ENCODE measurements at places on chromosomes 1 and 21. TPM values are rescaled to one million over a fixed set of nuclear protein-coding genes. Genes with fewer than 3 reads are reported as not detected.

DNA sequence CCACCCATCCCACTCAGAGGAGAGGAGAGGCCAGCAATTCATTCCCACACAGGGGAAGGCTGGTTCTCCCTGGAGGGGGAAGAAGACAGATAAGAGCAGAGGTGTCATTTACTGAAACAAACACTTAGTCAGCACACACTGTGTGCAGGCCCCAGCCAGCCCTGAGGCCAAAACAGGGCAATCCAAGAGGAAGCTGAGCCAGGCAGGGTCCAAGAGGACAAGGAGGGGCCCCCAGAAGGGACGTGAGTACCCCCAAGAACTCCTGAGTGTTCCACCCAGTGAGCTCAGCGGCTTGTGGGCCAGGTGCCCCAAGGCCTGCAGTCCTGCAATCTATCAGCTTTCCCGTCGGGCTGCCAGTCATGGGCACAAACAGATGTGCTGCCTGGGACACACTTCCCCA lies 15.8 kb downstream of the ADGRB2 start:
- DNase-seq: no peak

DNA sequence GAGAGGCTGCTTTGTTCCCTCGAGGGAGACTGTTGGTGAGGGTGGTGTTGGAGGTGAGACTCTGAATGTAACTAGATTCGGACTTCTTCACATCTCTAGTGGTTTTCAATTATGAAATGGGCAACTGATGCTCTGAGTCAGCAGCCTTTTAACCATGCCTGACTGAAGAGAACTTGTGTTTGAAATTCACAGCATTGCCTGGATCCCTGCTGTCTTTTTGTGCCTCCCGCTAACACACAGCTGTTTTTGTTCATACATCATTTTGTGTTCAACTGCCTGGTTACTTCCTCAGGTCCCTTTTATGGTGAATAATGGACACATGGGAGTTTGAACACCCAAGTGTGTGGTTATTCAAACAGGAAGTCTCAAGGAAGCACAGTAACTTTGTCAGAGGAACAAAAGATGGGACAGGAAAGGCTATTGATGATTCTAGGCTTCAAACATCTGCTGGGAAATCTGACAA lies 16.8 kb downstream of the LAMC1 start:
- DNase-seq: no peak

Gene SPRR1A
- not detected for total RNA-seq

Gene CLCA1
- 0.11 TPM for total RNA-seq

Gene CFHR4
- total RNA-seq: 0.42 TPM

- peak; percentile 49 for DNase-seq
Observed at GRCh38 chr1:210294999-210295745, 33.5 kb upstream of the HHAT start.

GRCh38 chr1:210647406-210648333 lies 319.0 kb downstream of the HHAT start:
- no peak for DNase-seq

Gene FAM78B
- 2.7 TPM for total RNA-seq

DNA sequence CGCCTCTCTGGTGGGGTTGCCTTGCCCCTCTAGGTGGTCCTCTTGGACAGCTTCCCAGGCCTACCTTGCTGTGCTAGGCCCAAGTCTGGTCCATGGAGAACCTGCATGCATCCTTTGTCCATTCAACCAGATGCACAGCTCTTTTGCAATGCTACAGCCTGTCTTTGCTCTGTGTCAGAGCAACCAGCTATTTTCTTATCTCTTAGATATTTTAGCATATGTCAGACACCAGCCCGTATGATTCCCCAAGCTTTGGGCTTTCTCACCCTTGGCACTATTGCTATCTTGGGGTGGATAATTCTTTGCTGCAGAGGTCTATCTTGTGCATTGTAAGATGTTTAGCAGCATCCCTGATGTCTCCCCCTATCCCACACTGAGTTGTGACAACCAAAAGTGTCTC lies 32.3 kb downstream of the TNN start:
- DNase-seq: no peak

- no peak for DNase-seq
Observed at GRCh38 chr1:206039046-206039973, 13.7 kb upstream of the RHEX start.

DNA sequence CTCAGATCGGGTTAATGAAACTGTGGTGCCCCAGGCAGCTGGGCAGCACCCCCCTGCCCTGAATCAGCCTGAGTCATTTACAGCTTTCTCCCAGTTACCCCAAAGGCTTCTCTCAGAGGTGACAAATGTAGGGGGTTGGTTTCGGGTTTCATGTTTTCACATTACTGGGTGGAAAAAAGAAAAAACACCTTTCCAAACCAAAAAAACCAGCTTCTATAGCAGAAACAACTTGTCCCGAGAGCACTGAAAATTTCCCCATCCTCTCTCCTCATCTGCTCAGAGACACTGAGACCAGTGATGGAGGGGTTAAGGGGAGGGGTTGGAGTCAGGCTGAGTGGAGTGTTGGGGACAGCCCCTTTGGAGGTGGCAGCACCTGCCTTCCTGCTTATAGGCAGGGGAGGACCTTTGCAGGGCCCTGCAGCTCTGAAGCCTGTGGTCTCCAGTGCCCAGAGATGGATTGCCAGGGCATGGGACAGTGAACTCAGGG lies 15.6 kb downstream of the UTP11 start:
- no peak for DNase-seq

Gene LCE6A
- total RNA-seq: not detected

DNA sequence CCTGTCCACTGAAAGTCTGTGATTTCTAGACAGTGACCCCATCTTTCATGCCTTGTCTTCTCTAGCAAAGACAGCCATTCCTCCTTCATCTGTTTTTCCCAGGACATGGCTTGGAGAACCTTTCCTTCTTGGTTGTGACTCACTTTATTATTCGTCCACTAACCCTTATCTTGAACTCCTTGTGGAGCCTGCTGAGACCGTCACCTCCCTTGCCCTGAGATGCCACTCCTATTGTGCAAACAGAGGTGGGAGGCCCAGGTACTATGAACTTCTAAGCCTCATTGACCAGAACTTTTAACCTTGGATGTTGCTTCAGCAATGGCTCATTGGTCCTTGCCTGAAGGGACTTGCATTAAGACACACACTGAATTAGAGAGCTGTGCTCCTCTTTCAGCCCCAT lies 117.5 kb downstream of the FOXD2 start:
- no peak for DNase-seq

Gene NKAIN1
- 35.3 TPM for total RNA-seq

Gene IFNLR1
- total RNA-seq: 7.7 TPM

DNA sequence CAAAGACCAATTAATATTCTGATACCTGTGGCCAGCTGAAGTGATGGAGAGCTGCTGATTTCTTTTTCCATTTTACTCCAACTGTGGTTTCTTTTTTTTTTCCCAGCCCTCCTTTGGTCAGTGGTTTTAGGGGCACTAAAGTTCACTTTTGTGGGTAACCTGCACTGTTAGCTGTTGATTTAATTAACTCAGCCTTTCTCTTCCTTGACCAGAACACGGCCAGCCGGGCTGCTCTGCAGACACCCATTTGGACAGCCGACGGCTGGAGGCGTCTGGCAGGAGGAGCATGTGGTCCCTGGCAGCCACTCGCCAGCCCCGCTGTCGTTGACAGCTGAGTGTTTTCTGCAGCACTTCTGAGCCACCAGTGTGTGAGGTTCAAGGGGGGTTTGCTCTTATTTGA lies 136.2 kb upstream of the RUNX3 start:
- DNase-seq: no peak

DNA sequence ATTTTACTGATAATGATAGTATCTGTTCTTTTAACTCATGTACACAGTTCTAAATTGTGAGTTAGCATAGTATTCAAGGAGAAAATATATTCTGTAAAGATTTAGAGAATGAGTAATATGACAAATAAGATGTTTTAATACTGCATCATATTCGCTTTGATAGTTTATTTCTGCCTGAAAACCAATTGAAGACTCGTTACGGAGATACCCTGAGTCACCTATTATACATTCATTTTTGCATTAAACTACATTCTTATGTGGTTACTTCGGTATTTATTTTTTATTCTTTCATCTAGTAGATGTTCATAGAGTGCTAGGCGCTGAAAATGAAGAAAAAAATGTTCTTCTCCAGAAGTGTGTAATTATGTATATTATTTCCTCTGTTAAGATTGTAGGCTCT lies 5.3 kb downstream of the UHMK1 start:
- DNase-seq: no peak

Gene GUCA2A
- total RNA-seq: not detected

GRCh38 chr1:220028346-220028895 lies 17.9 kb downstream of the EPRS1 start:
- DNase-seq: no peak

DNA sequence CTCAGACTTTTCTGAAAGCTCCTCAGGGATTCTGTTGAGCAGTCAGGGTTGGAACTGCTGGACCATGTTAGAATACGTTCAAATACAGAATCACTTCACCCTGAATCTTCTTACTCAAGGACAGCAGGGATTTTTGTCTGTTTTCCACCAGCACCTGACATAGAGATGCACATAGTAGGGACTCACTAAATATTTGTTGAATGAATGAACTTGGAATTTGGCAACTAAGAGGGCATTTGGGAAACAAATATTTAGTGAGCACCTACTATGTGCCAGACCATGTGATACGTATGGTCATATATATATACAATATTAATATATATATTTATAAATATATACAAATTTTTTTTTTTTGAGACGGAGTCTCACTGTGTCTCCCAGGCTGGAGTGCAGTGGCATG lies 4.6 kb upstream of the FBXO42 start:
- DNase-seq: no peak

Gene HLX
- total RNA-seq: 0.53 TPM

DNA sequence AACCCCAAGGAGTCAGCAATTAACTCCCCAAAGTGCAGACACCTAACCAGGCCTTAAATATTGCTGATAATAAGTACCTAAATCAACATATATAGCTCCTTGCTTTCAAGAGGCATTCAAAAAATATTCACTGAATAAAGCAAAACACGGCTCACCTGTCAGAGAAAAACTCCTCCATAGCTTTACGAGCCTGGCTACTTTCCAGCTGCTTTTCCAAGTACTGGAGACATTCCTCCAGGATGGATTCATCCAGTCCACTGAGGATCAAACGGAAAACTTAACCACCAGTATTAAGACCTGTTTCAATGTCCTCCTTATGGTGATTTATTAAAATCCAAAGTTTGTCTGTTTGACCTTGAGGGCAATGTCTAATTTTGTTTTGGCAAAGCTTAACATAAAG lies 44.6 kb downstream of the UBR4 start:
- DNase-seq: no peak

DNA sequence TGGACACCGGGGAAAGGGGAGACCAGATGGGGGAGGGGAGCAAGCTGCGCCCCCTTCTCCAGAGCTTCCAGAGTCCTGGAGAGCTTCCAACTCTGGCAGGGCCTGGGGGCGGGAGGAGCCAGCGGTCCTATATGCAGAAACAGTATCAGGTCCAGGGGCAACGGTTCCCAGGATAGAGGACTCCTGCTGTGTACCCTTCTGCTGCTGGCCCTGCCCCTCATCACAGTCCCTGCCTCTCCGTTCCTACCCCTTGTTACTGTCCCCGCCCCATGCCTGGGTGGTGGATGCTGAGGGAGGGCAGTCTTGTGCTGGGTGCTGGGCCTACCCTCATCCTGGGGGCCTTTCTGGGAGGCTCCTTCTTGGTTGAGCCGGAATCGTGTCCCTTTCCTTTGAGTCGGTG lies 19.2 kb upstream of the PEX10 start:
- no peak for DNase-seq

- DNase-seq: no peak
Observed at GRCh38 chr1:193634470-193634869, 448.1 kb upstream of the B3GALT2 start.

DNA sequence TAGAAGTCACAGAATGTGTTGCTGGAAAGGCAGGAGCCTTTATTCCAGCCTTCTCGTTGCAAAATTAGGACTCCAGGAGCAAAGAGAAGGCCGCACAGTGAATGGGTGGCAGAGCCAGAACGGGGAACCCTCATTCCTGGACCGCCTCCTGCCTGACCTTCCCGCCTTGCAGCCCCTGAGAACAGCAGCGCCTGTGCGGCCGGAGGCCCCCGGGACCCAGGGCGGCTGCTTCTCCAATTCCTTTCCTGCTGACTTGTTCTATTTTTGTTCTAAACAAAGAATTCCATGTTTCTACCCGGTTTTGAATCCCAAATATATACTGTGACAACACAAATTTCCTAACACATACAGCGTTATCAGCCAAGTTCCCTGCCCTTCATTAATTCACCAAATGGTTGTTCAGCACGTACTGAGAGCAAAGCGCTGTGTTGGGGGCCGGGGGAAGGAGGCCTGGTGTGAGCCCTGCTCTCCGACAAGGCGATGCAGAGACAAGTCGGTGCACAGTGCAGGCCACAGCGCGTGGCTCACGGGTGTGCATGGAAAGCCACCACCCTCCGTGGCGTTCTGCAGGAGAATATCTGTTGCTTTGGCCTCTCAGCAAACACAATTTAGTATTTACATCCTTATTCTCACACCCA lies 31.9 kb upstream of the COL6A2 start:
- DNase-seq: no peak

- no peak for DNase-seq
Observed at GRCh38 chr1:61397935-61398334, 315.6 kb downstream of the NFIA start.

DNA sequence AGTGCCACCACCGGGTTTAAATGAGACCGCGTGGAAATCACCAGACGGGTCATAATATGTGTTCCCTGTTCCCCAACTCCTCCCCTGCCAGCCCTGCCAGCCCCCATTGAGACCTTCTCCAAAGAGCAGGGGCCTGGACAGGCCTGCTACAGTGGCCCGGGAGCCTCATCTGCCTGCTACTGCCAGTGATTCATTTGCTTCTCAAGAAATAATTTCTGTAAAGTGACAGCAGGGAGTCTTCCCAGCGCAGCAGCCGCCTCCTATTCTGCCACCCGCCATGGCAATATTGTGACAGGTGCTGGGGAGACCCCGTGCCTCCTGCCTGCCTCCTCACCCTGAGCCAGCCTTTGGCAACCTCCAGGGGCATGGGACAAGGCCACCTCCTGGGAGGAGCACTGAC lies 8.9 kb downstream of the IFFO2 start:
- no peak for DNase-seq

DNA sequence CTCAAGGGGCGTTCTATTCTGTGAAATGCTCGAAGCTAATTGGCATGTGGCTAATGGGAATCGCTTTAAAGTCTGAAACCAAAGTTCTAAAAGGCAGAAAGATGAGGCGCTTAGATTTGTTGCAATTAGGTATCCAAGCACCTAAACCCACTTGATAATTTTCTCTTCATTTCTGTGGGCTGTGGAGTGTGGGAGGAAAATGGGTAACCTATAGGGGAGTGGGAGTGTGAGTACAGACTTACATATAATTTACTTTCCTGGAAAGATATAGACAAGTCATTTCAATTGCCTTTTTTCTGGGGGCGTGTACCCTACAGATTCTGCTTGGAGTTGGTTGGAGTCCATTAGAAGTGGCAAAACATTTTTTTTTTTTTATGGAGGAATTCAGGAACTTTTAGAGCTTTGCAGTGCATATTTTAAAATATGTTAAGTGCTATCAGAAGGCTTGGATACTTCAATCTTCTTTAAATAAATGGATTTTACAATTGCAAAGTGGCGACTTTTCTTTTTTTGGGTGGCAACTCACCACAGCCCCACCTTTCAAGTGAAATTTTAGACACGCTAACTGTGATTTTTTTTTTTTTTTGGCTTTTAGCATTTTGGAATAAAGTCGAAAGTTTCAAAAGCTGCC lies 254.5 kb downstream of the CAMTA1 start:
- no peak for DNase-seq

Gene ABCG1
- 4.0 TPM for total RNA-seq

GRCh38 chr1:55645270-55645669 lies 430.1 kb upstream of the USP24 start:
- DNase-seq: no peak

Data from WTC11 (cell line).